ENCODE measurements at places on chromosomes 5 and 9.
A peak's percentile ranks its signal among the peaks of the same experiment; 100 is the strongest.

DNA sequence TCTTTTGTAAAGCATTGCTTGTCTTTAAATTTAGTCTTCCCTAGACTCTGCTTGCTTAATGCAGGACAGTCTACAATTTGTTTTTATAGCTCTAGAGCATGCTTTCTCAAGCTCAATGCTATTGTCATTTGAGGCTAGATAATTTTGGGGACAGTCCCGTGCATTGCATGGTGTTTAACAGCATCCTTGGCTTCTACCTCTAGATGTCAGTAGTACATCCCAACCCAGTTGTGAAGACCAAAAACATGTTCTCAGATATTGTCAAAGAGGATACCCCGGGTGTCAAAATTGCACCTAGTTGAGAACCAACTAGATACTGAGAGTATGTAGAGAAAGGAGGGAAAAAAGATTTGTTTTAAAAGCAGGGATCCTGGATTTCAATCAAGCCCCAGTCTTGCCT lies 277.5 kb downstream of the CEMIP2 start:
- DNase-seq, result no peak

DNA sequence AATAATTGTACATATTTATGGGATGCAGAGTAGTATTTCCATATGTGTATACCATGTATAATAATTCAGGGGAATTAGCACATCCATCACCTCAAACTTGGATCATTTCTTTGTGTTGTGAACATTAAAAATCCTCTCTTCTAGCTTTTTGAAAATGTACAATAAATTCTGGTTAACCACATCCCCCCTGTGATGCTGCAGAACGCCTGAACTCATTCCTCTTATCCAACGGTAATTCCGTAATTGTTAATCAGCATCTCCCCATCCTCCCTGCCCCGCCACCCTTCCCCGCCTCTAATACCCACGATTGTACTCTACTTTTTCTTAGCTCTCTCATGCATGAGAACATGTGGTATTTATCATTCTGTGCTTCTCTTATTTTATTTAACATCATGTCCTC lies 127.7 kb upstream of the ANKRD55 start:
- DNase-seq, result no peak

DNA sequence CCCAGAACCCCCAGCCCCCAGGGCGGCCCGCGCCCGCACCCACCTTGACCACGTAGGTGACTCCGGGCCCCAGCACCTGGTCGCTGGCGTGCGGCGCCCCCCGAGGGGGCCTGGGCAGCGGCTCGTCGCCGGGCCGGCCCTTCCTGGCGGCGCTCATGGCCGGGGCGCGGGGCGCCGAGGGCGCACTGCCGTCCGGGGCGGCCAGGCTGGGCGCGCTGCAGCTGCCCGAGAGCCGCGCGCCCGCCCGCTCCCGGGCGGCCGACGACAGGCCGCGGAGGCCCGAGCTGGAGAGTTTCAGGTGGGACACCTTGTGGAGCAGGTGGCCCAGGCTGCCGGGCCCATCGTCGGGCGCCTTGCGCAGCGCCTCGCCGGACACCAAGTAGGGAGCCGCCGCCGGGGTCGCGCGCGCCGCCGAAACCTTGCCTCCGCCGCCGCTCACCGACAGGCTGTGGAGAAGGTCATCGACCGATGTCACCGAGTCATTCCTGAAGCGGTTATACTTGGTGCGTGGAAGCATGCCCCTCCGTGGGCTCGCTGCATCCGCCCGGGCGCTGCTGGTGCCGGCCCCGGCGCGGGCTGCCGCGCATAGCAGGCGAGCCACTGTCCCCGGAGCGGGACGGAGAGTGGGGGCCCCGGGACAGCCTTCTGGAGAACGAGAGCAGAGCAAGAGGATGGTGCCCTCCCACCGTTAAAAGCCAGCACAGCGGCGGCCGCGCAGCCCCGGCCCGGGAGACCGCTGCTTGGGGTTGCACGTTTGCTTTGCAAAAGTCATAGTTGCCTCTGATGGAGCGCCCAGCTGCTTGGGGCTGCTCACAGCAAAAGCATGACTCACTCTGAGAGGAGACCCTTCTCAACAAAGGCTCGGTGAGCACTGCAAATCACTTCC lies at the start of gene SHC3:
Gene SHC3, minus strand, starts transcription at position 875 of the 886 bp plus-strand sequence. Its CDS starts 358 bp downstream, at position 517.
- DNase-seq, result no peak

- no peak for DNase-seq
These were observed 25.0 kb upstream of the SNX2 start for GRCh38 chr5:122749886-122750285.

- DNase-seq, result no peak
These were observed 433.1 kb upstream of the DMAC1 start for GRCh38 chr9:8232726-8233125.

- peak; percentile 69 for DNase-seq
These were observed 70.2 kb downstream of the SEMA4D start for GRCh38 chr9:89427621-89428221.

Data from stimulated activated CD4-positive, alpha-beta T cell treated with anti-CD3 and anti-CD28 coated beads, TNF-alpha, amount 100 ng/mL, for 48 hours (primary cell).